ENCODE measurements at places on chromosomes 1 and 21.

- DNase-seq: no peak
Observed at GRCh38 chr1:3909615-3910014, 9.5 kb upstream of the C1orf174 start.

DNA sequence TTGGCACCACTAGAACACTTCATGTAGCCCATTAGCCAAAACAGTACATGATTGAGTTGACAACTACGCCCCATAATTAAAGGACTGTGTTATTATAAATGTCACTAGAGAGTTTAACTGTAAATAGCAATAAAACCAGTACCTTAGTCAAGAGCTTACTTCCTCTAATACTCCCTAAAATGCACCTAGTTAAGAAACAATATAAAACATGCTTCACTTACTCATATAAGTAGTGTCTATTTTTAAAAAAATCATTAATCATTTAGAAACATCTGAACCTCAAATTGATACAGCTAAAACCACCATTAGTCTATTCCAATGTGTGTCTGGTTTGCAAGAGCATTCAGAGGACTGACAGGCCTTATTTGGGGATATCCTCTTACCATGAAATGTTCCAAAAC is 25.3 kb downstream of the PTP4A2 start:
- DNase-seq: no peak

DNA sequence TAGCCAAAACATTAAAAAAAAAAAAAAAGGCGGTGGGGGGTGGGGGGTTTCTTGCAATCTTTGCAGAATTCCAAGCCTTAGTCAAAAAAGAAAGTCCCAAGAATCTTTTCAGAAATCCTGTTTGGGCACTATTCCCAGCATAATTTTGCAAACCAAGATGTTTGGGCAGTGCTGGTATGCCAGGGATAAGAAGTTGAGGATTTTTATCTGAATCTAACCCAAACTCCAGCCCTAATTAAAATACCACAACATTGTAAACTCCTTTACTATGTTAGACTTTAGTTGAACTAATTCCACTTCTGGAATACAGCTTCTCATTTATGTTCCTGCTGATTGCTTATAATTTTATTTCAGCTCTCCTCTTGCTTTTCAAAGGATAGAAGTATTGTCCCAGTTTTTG is 504.1 kb upstream of the ADGRL2 start:
- DNase-seq: no peak

DNA sequence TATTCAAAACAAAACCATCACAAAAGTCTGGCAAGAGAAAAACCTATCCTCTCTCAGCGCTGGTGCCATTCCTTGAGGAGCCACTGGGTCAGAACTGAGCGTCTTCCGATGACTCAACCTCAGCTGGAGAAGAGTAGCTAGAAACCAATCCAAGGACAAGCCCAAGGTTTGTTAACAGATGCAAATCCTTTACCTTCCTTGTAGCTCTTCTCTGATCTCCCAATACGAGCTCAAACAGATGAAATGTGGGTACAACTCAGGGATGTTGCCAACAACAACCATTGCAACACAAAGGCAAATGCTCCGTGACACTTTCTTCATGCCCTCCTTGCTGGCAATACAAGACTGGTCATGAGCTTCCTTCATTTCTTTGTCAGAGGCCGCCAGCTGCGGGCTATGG is 337.1 kb downstream of the SIPA1L2 start:
- DNase-seq: no peak

GRCh38 chr1:25650289-25650576 is 33.6 kb downstream of the MAN1C1 start:
- no peak for DNase-seq

GRCh38 chr1:21930080-21930571 is 7.0 kb downstream of the HSPG2 start:
- no peak for DNase-seq

DNA sequence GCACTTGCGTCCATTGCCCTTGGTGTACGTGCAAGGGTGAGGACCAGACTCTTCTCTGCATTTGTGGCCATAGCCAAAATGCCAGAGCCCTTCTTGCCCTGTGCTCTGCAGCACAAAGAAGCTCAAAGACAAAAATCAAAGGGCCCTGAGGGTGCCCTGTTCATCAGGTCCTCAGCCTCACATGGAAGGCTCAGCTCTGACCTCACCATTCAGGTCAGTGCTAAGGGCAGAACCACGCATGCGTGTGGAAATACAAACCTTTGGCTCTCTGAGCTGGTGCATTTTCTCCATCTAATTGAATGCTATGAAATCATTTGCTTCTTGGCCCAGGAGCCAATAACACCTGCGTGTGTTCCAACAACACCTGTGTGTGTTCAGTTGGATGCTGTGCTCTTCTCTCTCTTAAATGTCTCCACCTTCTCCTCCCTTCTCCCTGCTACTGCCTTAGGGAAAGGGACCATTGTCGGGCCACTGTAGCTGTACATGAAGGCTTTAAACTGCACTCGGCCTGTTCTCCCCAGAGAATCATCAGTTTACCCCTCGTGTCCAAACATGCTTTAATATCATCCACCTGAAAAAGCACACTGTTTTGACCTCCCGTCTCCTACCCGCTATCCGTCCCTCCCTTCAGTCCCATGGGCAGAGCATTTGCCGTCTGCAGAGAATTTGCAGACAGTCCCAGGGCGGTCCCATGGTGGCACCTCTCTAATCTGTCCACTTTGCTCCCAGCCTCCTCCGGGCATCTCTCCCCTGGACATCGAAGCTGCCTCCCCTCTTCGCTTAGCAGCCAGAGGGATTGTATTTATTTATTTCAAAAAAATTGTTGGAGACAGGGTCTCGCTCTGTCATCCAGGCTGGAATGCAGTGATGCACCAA is 60.6 kb downstream of the EVA1C start:
- no peak for DNase-seq

- DNase-seq: no peak
Observed at GRCh38 chr1:11394592-11395245, 84.2 kb upstream of the DISP3 start.

DNA sequence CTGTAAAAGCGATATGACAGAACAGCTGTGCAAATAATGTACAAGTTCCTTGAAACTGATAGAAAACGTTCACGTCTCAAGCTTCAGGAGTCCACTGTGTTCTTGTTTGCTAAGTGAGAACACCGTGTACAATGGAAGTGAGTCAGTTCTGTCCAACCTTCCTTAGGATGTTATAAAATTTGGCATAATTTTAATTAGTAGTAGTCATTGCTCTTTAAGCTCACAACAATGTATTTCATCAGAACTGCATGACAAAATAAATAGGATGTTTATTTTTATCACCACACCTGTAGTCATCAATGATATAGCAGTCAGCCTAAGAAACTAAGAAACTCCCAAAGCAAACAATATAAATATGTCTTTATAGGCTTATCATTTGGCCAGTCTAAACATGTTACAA is 53.0 kb downstream of the RGS2 start:
- DNase-seq: no peak

GRCh38 chr1:218376722-218377121 is 31.6 kb downstream of the TGFB2 start:
- DNase-seq: no peak

DNA sequence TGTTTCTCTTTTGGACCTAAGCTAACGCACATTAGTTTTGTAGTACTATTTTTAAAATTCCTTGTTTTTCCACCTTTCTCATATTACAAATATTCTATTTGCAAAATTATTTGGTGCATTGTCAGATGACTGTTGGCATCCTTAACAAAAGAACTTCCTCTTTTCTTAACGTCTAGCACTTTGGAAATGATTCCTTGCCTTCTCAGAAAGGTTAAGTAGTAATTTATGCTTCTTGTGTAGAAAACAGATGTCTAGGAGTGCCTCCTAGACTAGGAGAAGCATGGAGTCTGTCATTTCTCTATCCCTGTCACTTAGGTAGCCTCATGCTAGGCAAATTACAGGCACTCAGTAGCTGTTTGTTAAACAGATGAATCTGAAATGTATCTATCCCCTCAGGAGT is 64.4 kb downstream of the HSPA13 start:
- DNase-seq: no peak

DNA sequence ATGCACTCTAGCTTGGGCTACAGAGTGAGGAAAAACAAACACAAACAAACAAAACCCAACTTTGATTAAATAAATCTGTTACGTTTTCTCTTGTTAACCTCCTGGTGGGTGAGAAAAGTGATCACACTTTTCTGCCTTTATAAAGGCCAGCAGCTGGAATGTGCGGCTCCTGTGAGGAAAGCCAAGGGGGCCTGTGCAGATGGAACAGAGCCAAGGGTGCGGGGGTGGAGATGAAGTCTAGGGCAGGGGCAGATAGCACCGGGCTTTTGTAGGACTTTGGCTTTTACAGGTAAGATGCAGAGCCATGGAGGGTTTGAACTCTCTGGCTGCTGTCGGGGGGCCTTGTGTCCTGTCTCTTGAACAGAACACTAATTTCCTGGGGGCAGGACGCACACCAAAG is 40.7 kb upstream of the GPR37L1 start:
- no peak for DNase-seq

DNA sequence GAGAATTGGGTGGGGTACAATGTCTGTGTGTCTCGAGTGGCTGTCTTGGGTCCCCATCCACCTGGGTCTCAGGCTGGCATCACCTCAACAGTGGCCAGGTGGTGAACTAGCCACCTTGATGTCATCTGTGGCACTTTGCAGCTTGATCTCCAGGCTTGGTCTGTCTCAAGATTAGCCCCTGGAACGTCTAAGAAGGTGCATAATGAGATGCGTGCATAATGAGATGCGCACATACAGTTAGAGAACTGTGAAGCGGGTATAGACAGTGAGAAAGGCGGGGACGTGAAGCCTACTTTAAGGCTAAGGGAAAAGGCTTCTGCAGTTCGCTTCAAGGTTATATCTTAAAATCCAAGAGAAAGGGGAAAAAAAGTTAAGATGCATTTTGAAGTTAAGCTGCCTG is 98.7 kb downstream of the WDR4 start:
- DNase-seq: no peak

GRCh38 chr1:180249725-180250498 is 19.8 kb downstream of the LHX4 start:
- DNase-seq: no peak

- DNase-seq: no peak
Observed at GRCh38 chr1:101344745-101345144, 107.9 kb downstream of the S1PR1 start.

DNA sequence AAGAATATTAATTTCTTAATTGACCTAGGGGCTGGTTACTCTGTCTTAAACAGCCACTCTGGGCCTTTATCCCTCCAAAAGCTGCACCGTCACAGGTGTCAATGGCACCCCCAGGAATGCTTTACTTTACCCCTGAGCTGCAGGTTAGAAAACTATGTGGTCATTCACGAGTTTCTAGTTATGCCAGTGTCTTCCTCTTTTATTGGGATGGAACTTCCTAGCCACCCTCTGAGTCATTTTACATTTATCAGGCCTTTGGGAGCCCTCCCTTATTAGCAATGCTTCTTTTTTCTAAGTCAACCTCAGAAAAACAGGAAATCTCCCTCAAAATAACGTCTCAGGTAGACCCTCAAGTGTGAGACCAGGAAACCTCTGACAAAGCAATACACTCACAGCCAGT is 59.4 kb upstream of the USH2A start:
- no peak for DNase-seq

DNA sequence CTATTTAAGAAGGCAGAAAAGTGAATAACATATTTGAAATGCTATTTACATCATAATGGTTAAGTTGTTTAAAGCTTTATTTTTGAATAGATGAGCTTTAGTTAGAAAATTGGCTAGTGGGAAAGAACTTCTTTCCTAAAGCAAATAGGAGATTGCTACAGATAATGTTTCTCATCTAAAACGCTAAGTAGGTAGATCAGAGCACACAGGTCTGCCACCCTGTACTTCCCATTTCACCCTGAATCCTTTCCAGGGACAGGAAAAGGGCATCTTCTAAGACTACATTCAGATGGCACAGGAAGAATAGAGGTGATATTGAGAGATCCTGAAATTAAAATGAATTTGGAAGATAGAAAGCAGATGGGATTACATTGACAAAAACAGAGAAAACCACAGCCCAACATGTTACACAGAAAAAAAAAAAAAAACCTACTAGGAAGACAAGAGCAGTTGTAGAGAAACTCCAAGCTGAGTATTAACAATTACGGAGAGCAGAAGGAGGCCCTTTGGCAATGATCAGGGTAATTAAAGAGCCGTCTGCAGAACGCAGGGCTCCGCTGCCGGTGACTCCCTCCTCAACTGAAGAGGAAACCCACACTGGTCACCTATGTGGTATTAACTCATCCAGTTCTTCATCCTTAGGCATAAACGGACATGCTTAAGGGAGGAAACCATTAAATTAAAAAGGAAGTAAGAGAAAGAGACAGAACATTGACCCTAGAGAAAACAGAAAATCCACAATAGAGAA is 53.6 kb upstream of the MAP10 start:
- DNase-seq: no peak

DNA sequence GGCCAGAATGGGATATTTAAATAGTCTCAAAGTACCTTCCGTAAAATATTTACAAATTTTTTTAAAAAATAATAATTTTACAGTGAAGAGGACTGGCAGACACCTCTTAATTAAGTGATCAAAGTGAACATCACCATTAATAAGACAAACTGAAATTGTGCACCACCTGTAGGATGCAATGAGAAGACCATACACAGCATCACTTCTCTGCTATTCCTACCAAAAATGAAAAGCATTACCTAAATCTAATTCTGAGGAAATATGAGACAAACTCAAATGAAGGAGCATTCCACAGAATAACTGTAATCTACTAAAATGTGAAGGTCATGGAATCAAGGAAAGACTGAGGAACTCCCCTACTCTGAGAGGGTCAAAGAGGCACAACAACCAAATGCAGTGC is 68.2 kb upstream of the PRDX6 start:
- DNase-seq: no peak

DNA sequence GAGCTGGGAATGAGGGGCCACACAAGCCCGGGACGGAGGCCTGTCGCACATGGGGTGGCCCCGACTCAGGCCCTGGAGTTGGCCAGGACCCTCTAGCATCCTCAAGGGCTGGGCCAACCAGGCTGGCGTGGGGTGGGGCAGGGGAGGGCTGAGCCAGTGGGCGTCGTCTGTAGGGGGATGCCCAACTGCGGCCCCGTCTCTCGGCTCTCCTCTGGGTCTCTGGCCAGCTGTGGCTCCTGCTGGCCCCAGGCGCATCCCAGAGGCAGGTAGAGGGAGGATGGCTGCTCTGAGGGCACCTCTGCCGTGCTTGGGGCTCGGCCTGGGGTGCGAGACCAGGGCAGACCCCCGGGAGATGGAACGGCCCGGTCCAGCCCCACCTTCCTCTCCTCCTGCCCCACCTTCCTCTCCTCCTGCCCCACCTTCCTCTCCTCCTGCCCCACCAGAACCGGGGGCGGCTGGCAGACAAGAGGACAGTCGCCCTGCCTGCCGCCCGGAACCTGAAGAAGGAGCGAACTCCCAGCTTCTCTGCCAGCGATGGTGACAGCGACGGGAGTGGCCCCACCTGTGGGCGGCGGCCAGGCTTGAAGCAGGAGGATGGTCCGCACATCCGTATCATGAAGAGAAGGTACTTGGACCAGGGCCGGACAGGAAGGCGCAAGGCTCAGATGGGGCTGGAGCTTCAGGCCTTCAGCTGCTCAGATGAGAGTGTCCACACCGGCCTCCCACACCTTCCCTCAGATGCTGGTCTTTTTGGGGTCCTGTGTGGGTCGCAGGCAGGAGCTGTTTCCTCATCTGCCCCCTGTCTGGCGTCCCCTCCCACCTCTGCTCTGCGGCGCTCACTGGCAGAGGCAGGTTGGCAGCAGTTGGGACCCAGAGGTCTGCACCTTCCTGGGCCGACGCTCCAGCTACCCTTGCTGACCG is 6.2 kb downstream of the SAMD11 start:
- DNase-seq: no peak

GRCh38 chr1:33609739-33610138 is 137.3 kb downstream of the ZSCAN20 start:
- DNase-seq: no peak

- DNase-seq: no peak
Observed at GRCh38 chr1:76302711-76303339, 228.3 kb downstream of the ST6GALNAC3 start.
